AG04450 (cell line): ENCODE measurements at places on chromosomes 3 and 15. TPM values are rescaled to one million over a fixed set of nuclear protein-coding genes. Genes with fewer than 3 reads are reported as not detected.

- DNase-seq: no peak
Observed at GRCh38 chr3:114308830-114309229, 15.0 kb downstream of the TIGIT start.

GRCh38 chr3:36164400-36164799, 215.9 kb upstream of the STAC start:
- no peak for DNase-seq

The GALNT15 gene
- polyA plus RNA-seq: 23.0 and 27.9 TPM in 2 replicates

The CD80 gene
- not detected in 2 replicates for polyA plus RNA-seq

The SYNPR gene
- not detected in 2 replicates for polyA plus RNA-seq

DNA sequence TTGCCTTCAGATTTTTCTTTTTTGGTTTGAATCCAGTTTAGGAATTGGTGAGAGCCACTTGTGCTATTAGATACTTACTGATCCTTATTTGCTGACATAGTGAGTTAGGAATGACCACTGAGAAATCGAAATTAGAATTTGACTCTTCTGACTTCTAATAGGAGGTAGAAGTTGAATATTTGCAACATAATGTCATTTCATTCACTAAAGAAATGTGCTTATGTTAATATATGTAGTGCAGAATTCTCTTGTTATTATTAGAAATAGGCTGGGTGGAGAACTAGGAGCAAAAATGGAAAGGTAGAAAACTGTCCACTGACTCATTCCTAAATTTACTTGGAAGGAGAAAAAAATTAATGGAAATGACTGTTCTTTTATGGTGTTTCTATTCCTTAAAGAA, 538.2 kb upstream of the SGO1 start:
- DNase-seq: no peak

- no peak for DNase-seq
Observed at GRCh38 chr3:10517627-10518026, 12.2 kb upstream of the ATP2B2 start.
